NCI-H774 (cell line): ENCODE measurements at places on chromosomes 6 and 20.

- no peak for DNase-seq
Observed at GRCh38 chr20:50057714-50058053, 55.3 kb downstream of the UBE2V1 start.

- DNase-seq: no peak
Observed at GRCh38 chr20:37822141-37822601, 80.8 kb upstream of the VSTM2L start.

- DNase-seq: no peak
Observed at GRCh38 chr6:45704056-45704800, 311.4 kb downstream of the CLIC5 start.

DNA sequence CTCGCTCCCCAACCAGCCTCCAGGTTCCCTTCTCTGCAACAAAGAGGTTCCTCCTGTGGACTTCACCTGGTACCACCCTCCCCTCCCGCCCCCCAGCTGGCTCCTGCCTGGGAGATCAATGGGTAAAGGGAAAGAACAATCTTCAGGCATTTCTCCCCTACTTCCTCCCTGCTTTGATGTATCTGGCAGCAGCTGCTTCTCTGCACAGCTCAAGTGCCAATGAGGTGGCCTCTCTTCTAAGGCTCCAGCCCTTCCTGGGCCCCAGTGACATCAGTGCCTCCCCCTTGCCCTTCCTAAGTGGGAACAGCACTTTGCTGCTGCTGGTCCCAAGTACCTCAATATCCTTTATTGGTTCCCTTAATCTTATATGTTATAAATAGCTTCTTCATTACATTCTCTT lies 23.5 kb downstream of the MOCS1 start:
- no peak for DNase-seq

DNA sequence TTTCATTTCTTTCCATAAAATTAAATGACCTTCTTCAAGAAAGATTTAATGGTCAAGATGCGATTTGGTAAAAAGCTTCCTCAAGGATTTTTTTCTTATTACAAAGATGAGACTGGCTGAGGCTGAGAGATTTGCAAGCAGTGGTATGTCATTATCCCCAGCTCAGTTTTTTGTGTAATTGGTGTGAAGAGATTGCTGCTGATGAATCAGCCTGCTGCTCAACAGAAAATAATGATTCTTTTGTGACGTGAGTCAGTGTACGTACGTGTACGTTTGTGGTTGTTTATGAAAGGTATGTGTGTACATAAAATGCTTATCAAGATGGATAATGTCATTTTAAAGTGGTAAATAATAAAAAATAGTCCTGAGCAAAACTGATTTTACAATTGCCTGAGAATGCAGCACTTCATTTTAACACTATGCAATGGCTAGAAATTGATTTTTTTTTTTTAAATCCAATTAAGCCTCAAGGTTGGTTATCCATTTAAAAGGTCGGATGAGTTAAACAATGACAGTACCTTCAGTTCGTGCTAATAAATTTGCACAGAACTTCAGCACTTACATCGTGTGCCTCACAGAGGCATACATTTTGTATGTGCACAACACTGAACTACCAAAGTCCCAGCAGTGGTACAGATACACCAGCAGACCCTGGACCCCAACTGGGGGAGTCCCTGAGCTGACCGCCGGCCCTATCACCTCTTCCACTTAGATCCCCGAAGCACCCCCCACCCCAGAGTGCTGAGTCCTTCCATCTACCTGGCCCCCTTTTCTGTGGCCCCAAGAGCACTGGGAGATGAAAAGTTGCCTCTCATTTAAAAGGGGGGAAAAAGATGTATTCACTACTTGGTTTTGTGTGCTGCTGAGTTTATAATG lies 9.7 kb upstream of the NPEPL1 start:
- no peak for DNase-seq

- DNase-seq: no peak
Observed at GRCh38 chr6:104921896-104922295, 35.0 kb upstream of the LIN28B start.

GRCh38 chr20:62808211-62808865 lies 3.7 kb downstream of the OGFR start:
- DNase-seq: no peak

DNA sequence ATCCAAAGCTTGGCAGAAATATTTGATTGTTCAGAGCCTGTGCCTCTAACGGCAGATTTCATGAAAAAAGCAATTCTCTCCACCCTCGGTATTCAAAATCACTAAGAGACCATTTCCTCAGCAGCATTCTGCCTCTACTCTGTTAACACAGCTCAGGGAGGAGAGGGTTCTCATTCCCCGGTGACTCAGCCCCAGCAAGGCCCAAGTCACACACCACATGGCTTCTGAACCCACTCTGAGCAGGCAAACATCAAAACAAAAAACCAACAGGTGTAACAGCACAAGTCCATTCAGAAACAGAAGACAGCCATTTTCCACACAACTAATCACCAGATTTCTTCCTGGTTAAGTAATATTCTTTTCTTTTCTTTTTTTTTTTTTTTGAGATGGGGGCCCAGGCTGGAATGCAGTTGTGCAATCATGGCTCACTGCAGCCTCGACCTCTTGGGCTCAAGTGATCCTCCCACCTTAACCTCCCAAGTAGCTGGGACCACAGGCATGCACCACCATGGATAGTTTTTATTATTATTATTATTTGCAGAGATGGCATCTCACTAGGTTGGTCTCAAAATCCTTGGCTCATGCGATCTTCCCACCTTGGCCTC lies 55.4 kb downstream of the GFOD1 start:
- DNase-seq: no peak

DNA sequence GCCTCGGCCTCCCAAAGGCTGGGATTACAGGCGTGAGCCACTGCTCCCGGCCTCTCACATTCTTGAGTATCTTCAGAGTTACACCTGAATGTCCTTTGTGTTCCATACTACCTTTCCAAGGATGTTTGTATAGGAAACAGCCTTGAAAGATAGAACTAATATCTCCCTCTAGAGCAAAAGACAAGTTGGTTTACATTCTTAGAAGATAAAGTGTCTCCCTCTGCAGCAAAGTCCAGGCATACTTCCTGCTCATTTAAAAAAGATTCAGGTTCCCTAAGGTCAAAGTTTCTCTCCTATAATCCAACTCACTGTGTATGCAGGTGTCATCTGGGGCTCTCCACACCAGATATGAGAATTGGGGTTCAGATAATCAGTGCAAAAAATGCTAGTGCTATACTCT lies 224.4 kb downstream of the TPBG start:
- DNase-seq: no peak

DNA sequence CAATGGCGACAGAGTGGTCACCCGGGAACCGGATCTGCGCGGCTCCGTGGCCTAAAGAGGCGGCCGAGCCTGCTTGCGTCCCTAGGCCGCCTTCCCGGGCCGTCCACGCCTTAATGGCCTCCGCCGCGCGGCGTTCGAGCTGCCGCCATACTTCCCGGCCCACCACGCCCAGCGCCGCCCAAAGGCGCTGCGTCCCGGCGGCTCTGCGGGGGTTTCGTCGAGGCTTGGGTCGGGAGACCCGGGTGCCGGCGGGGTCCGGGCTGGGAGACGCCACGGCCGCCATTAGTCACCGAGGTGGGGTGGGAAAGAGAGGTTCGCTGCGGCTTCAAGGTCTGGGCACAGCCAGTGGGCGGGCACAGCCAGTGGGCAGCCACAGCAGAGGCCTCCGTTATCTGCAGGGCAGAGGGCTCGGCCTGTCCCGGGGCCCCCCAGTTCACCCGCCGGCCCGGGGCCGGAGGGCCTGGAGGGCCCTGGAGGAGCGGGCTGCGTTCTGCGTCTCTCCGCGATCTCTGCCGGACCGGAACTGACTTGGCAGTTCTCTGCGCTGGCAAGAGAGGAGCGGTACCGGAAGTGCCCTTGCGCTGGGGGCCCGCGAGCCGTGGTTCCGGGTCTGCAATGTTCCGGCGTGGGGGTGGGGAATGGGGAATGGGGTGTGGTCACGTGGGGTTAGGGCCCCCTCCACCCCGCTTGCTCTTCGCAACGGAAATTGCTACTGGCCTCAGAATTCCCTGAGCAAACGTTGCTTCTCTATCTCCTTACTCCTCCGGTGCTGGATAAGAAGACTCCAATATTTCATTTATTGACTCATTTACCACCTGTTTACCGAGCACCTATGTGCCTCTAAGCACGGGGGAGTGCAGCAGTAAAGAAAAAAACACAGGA lies 82.3 kb downstream of the CNBD2 start:
- peak; percentile 86 for DNase-seq
